ENCODE measurements at places on chromosomes 2 and 18.

DNA sequence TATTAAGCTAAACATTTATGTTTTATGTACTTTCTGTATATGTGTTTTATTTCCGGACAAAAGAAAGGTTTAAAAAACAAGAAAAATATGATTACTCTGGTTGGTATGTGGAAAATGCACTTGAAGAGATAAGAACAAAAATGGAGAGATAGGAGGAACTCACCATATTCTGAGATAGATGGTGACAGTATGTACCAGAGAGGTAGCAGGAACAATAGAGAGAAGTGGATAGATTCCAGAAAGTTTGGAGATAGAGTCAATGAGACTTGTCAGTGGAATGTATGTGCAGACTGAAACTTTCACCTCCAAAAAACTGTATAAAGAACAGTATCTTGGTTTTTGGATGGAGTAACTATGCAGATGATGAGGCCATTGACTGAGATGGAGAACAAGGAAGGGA, 105.6 kb upstream of the FSHR start:
- no peak for DNase-seq

DNA sequence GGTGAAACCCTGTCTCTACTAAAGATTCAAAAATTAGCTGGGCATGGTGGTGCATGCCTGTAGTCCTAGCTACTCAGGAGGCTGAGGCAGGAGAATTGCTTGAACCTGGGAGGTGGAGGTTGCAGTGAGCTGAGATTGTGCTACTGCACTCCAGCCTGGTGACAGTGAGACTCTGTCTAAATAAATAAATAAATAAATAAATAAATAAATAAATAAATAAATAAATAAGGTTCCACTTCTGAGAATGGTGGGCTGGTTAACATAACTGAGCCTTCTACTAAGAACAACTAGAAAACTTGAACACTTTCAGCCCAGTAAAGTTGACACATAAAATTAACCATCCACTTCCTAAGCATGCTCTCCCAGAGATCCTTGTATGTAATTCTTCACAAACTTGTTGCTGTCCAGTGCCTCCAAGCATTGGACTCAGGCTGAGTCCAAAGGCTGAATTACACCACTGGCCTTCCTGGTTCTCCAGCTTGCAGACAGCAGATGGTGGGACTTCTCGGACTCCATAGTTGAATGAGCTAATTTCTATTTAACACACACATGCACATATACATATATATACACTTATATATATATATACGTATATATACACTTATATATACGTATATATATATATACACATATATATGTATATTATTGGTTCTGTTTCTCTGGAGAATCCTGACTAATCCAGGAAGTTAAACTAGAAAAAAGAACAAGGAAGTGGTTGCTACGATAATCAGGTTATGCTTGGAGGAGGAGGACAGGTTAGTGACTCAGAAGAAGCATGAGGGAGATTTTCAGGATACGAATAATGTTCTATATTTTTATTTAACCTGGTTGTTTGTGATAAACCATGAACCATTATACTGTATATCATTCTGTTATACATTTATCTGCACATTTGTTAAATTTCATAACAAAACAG, 348.8 kb downstream of the METTL4 start:
- no peak for DNase-seq

DNA sequence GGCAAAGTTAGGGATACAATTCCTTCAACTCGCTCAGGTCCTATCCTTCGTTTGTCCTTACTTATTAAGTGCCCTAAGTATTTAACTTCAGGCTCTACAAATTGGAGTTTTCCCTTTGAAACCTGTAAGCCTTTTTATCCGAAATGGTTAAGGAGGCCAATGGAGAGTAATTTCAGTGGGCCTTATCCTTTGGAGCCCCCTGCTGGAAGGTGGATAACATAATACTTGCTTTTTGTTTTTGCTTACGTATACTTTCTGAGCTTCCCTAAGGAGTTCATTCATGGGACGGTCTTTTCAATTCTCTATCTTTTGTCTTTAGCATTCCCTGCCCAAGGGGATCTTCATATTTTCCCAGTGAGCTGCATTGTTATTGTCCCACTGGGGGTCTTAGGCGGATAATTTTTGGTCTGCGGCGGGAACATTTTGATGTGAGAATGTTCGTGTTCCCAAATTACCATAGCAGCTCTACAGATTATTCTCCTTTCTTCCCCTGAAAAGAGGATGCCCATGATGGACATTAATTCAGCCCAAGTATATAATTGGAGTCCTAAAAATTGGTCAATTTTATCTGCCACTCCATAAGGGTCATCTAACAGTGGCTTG, 34.4 kb upstream of the TRAPPC8 start:
- DNase-seq = peak; percentile 47

GRCh38 chr2:131394147-131394931, 30.4 kb upstream of the RAB6D start:
- DNase-seq = no peak

GRCh38 chr18:42513441-42513840, 558.4 kb downstream of the PIK3C3 start:
- peak; percentile 59 for DNase-seq

GRCh38 chr2:128317181-128317898, 1.3 kb downstream of the HS6ST1 start:
- DNase-seq = no peak

GRCh38 chr2:122808286-122808969, 1053.0 kb downstream of the TSN start:
- no peak for DNase-seq

DNA sequence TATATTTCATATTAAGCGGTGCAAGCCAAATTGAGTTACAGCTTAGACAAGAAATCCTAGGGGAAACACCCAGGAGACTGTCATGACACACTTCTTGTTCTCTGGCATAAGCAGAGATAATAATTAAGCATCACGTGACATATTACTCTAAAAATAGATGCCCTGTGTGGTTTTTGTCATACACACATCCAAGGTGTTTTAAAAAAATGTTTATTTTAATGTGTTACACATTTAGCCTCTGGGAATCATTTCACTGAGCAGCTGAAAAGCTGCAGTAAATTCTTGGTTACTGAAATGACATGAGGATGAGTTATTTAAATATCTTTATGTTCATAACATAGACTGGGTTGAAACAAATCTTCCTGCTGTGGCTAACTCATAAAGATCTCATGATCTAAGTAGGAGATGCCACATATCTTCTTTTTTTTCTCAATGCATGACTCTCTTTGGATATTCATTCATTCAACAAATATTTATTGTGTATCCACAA, 38.0 kb upstream of the ERMN start:
- DNase-seq = peak; percentile 28

- peak; percentile 3 for DNase-seq
Measured at GRCh38 chr2:35428548-35428947, 927.0 kb upstream of the CRIM1 start.

DNA sequence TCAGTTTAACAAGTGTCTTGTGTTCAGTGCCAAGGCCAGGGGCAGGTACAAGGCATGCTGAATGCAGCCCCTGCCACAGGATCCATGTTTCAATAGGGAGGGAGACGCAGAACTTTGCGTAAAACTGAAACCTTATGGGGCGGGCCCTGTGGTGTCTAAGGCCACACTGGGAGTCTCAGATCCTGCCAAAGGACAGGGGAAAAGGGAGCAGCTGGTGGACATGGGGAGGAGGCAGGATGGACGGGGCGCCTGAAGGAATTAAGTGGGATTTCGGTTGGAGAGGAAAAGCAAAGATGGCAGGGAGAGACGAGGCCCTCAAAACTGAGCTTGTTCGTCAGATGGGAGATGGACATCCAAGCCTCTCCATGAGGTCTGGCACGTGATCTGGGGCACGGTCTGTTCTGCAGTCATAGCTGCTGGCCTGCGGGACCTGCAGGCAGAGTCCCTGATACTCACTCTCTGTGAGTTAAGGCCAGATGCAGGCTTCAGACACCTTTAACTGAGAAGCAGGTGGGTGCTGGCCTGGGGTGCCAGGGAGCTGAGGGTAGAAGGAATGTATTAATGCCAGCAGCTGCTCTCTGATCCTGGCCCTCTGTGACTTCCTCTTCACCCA, 48.8 kb downstream of the TCF7L1 start:
- no peak for DNase-seq

DNA sequence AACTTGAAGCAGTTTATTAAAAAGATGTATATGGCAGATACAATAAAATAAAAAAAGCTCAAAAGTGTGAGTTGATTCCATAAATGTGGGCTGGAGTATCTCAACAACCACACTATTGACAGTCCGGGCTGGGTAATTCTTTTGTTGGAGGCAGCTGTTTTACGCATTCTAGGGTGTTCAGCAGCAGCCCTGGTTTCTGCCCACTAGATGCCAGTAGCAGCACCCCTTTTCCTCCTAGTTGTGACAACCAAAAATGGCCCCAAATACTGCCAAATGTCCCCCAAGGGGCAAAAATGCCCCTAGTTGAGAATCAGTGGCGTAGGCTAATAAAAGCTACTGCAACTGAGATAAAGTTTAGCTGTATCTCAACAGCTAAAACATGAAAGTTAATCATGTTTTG, 44.8 kb downstream of the CHMP3 start:
- DNase-seq = no peak

DNA sequence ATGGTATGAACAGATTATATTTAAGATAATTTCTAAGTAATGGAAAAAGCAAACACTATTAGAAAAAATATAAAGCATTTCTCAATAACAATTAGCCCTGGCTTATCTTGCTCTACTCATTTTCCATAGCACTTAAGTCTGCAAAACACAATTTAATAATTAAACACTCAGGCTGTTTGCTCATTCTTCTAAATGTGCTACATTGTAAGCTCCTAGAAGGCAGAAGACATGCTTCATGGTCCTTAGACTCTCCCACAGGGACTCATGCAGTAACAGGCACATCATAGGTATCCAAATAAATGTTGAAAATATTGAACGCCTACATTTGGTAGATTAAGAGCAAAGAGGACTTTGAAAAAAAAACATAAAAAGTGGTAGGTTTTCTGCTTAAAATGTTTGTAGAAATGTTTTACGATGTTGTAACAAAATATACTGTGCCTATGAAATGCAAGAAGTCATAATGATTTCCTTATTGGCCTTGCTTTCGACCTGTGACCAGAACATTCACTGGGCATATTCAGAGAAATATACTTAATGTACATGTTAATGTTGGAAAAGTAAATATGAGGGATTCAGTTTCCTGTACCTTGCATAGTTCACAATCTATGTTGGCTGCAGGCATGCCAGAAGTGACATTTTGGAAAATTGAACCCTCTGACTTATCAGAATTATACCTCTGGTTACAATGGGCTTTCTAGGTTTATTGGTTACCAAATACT, 27.2 kb downstream of the G6PC2 start:
- DNase-seq = no peak

DNA sequence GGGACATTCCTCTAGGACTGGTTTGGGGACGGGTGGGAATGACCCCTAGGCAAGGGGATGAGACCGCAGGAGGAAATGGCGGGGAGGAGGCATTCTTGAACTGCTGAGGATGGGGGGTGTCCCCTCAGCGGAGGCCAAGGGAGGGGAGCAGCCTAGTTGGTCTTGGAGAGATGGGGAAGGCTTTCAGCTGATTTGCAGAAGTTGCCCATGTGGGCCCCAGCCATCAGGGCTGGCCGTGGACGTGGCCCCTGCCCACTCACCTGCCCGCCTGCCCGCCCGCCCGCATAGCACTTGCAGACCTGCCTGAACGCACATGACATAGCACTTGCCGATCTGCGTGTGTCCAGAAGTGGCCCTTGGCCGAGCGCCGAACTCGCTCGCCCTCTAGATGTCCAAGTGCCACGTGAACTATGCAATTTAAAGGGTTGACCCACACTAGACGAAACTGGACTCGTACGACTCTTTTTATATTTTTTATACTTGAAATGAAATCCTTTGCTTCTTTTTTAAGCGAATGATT, 4.9 kb downstream of the INHBB start:
- no peak for DNase-seq

All from fibroblast of skin of scalp (primary cell).